ENCODE measurements at places on chromosomes 13 and 19. TPM values are rescaled to one million over a fixed set of nuclear protein-coding genes. Genes with fewer than 3 reads are reported as not detected.

The ERICH4 gene
- total RNA-seq = not detected

DNA sequence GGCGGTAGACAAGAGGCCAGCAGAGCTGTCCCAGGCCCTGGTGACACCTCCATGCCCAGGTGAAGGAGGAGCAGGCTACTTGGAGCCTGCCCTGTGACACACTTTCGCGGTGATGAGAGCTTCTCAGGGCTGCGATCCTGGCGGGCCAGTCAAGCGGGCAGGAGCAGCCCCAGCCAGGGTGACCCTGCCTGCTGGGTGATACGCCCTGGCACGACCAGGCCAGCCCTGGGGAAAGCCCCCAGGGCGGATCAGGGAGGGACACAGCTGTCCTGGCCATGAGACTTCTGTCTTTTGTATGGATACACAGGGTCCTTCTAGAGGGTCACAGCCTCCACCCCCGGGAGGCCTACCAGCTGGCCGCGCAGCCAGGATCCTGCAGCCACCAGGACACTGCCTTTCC, 13.1 kb downstream of the DNM2 start:
- DNase-seq = no peak
- H3K4me1 ChIP-seq = no peaks in the 10 kb centered on the region
- no peak overlapping the region for H3K4me3 ChIP-seq
- no peak overlapping the region for H3K27ac ChIP-seq
- no peaks in the 10 kb centered on the region for H3K36me3 ChIP-seq

DNA sequence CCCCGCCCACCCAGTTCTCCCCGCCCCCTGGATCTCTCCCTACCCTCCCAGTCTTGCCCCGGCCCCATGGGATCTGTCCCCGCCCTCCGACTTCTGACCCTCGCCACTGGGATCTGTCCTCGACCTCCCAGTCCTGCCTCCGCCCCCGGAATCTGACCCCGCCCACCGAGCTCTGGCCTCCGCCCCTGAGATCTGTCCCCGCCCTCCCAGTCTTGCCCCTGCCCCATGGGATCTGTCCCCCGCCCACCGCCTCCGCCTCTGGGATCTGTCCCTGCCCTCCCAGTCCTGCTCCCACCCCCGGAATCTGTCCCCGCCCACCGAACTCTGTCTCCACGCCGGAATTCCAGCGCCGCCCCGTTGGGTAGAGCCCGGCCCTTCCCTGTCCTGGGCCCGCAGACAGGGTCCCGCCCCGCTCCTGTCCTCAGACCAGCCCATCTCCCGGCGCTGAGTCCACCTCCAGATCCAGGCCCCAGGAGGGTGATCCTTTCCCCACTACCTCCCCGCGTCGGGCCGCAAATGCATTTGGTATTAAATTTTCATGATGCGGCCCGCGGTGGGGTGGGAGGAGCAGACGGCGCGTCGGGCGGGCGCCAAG, 1.5 kb upstream of the SLC17A7 start:
- no peaks in the 10 kb centered on the region for H3K36me3 ChIP-seq
- peaks cover 43% of the 10 kb centered on the region for H3K27me3 ChIP-seq
- peak overlapping the region; percentile 87 for H3K4me3 ChIP-seq
- DNase-seq = peak; percentile 92

- DNase-seq = peak; percentile 46
- peak overlapping the region; percentile 63 for H3K27ac ChIP-seq
- no peaks in the 10 kb centered on the region for H3K27me3 ChIP-seq
- H3K4me1 ChIP-seq = peaks cover 35% of the 10 kb centered on the region
Measured at GRCh38 chr19:8445488-8446001, 770 bp downstream of the HNRNPM start.

DNA sequence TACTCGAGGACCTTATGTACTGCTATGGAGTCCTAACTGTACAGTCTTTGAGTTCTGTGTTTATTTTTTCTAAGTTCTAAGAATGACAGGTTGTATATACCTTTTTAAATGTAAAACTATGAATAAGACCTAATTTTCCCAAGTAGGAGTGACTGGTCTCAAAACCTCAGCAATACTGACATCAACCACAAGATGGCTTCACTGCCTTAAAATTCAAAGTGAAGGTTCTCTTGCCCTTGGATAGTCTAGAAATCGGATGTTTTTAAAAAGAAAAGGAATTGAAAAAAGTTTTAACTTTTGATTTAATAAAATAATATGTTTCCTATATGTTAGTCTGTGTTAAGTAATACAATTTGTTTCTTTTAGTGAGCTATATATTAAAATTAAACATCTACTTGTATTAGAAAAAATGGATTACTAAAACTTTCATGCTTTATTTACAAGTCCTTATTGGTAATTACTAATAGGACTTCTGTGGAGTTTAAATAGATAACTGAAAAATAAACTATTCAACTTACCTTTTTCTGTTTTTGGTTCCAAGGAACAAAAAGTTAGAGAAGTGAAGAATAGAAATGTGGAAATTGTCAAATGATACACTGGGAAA, 52.0 kb downstream of the TDRD3 start:
- no peaks in the 10 kb centered on the region for H3K27me3 ChIP-seq
- no peaks in the 10 kb centered on the region for H3K36me3 ChIP-seq
- H3K4me1 ChIP-seq = no peaks in the 10 kb centered on the region
- no peak overlapping the region for H3K27ac ChIP-seq

GRCh38 chr13:108760541-108760940, 131.1 kb downstream of the MYO16 start:
- H3K4me1 ChIP-seq = no peaks in the 10 kb centered on the region
- no peaks in the 10 kb centered on the region for H3K36me3 ChIP-seq
- peaks cover 9% of the 10 kb centered on the region for H3K27me3 ChIP-seq
- no peak overlapping the region for H3K4me3 ChIP-seq
- DNase-seq = no peak

DNA sequence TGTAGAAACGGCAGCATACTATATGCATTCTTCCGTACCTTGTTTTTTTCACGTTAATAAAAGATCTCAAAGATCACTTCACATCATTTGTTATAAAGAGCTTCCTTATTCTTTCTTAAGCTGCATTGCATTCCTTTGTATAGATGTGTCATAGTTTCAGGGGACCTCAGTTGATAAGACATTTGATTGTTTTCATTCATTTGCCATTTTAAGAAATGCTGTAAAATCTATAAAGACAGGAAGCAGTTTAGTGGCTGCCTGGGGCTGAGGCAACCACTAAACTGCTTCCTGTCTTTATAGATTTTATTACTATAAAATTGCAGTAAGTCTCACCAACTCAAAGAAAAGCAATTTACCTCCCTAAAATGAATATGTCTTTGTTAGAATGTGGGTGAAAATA, 59.4 kb downstream of the ZDHHC20 start:
- peaks cover 31% of the 10 kb centered on the region for H3K4me1 ChIP-seq
- no peak overlapping the region for H3K4me3 ChIP-seq
- no peaks in the 10 kb centered on the region for H3K27me3 ChIP-seq
- peak overlapping the region; percentile 10 for H3K27ac ChIP-seq
- DNase-seq = peak; percentile 55
- no peaks in the 10 kb centered on the region for H3K36me3 ChIP-seq

GRCh38 chr19:656751-657559, 6.1 kb downstream of the RNF126 start:
- no peaks in the 10 kb centered on the region for H3K27me3 ChIP-seq
- H3K4me3 ChIP-seq = no peak overlapping the region
- no peaks in the 10 kb centered on the region for H3K36me3 ChIP-seq
- H3K4me1 ChIP-seq = peaks cover 8% of the 10 kb centered on the region
- no peak for DNase-seq
- no peak overlapping the region for H3K27ac ChIP-seq

DNA sequence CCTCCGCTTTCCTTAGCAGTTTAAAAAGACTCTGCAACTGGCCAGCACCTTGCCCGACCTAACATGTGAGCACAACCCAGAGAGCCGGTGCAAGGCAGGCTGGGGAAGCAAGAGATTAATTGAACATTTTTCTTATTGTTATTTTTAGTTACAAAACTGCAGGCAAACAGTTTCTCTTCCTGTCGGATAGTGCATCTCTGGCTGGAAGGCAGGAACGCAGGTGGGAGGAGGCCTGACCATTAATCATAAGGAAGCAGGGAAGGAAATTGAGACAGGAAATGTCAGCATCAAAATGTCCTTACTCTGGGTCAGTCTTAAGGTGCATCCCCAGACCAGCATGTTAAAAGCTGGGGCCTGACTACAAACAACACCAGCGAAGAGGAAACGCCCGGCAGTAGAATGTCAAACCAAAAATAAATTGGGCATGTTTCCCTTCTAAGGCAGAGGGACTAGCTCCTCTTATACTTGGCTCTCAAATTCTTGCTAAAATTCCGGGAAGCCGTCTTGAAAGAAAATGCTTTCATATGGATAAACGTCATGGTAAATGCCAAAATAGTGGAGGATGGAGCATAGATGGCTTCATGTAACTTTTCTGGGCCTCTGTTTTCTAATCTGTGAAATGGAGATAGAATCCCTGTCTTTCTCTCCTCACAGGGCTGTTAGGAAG, 226.8 kb downstream of the RAP2A start:
- no peak overlapping the region for H3K4me3 ChIP-seq
- DNase-seq = no peak
- H3K36me3 ChIP-seq = no peaks in the 10 kb centered on the region
- no peak overlapping the region for H3K27ac ChIP-seq

The PSG2 gene
- total RNA-seq = not detected

GRCh38 chr19:18506101-18506930, 15.6 kb downstream of the ELL start:
- no peaks in the 10 kb centered on the region for H3K27me3 ChIP-seq
- DNase-seq = no peak
- H3K4me1 ChIP-seq = peaks cover 16% of the 10 kb centered on the region
- no peak overlapping the region for H3K27ac ChIP-seq

DNA sequence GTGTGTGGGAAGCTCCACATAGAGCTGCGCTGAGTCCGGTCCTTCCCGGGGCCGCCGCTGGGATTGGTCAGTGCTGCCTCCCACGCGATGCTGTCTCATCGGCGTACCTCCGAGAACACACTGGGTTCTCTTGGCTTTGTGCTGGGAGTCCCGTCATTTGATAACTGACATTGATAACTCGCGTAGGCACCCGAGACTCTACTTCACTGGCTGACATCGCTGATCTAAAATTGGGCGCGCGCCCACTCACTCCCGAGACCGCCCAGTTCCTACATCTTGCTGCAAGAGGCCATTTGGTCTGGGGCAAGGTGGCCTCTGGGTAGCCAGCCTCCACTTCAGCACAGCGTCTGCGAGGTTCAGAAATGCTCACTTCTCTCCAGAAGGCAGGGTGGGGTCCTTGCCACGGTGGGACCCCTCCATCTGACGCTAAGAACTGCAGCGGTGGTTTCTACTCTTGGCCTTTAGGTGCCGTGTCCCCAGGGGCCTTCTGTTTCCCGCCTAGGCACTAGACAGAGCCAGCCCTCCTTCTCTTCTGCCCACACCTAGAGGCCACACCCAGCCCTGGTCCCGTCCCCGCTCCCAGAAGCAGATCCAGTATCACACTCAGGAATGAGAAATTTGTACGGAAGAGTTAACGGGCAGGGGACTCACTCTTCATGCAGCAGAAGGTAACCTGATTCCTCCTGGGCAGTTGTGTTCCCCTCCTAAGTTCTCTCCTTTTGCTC, 40.7 kb upstream of the ATP11A start:
- no peaks in the 10 kb centered on the region for H3K36me3 ChIP-seq
- no peak overlapping the region for H3K27ac ChIP-seq
- DNase-seq = no peak
- H3K4me3 ChIP-seq = no peak overlapping the region
- H3K27me3 ChIP-seq = no peaks in the 10 kb centered on the region

GRCh38 chr19:52945652-52946321, 16.9 kb downstream of the ZNF816 start:
- H3K27me3 ChIP-seq = no peaks in the 10 kb centered on the region
- DNase-seq = no peak
- peaks cover 23% of the 10 kb centered on the region for H3K36me3 ChIP-seq
- peaks cover 32% of the 10 kb centered on the region for H3K4me1 ChIP-seq
- H3K27ac ChIP-seq = peak overlapping the region; percentile 86

The ZIC2 gene
- total RNA-seq = not detected

DNA sequence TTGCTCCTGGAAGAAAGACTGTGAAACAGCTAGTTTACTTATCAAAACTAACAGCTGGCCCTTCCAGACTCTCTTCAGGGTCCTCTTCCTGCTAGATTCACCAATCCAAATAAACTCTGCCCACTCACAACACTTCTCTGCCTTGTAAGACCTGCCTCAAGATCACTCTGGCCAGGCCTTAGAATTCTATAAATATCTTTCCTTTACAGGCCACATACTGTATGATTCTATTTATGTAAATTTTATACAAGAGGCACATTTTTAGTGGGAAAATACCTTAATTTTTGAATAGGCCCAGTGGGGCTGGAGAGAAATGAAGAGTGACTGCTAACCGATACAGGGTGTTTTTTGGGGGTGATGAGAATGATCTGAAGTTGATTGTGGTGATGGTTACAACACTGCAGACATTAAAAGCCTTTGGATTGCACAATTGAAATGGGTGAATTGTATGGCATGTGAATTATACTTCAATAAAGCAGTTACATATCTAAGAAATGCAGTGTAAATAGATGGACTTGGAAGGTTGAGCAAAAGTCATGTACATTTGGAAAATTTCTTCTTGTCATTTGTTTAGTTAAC, 141.8 kb downstream of the GPC5 start:
- no peak for DNase-seq
- no peak overlapping the region for H3K27ac ChIP-seq
- H3K27me3 ChIP-seq = no peaks in the 10 kb centered on the region

DNA sequence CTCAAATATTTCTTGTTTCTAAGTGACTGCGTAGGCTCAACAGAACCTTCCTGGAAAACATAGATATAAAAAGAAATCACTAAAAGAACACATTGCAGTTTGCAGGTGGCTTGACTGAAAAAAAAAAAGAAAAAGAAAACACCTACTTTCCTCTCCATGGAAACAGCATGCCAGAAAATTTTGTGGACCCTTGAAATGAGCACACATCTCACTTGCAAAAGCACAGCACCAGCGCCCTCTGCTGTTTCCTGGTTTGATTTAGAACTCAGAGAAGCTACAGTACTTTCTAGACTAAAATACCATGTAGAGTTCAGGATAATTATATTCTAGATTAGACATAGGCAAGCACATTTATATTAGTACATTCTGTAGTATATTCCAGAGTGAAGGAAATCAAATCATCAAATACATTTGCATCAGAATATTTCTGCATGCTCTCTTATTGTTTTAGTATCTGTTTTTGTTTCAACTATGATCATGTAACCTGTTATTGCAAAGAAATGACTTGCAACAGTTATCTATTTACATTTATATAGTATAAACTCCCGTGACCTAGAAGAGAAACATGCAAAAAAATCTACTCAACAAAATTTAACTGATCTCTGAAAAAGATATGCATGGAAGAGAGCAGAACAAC, 22.3 kb upstream of the XPO4 start:
- H3K4me3 ChIP-seq = no peak overlapping the region
- peak; percentile 86 for DNase-seq
- no peaks in the 10 kb centered on the region for H3K4me1 ChIP-seq
- H3K27me3 ChIP-seq = no peaks in the 10 kb centered on the region

GRCh38 chr13:30355384-30355699, 48.0 kb upstream of the KATNAL1 start:
- H3K4me1 ChIP-seq = no peaks in the 10 kb centered on the region
- no peaks in the 10 kb centered on the region for H3K36me3 ChIP-seq
- DNase-seq = no peak
- no peak overlapping the region for H3K4me3 ChIP-seq
- no peak overlapping the region for H3K27ac ChIP-seq
- H3K27me3 ChIP-seq = no peaks in the 10 kb centered on the region

GRCh38 chr19:58563034-58563573, 4.7 kb upstream of the UBE2M start:
- H3K27ac ChIP-seq = no peak overlapping the region
- no peaks in the 10 kb centered on the region for H3K27me3 ChIP-seq
- 0 out of 2 replicates have a peak, but pooled peaks cover 8% of the 10 kb centered on the region for H3K36me3 ChIP-seq
- DNase-seq = no peak
- H3K4me3 ChIP-seq = peak overlapping the region; percentile 64
- H3K4me1 ChIP-seq = peaks cover 33% of the 10 kb centered on the region

GRCh38 chr19:38323291-38323690, 3.6 kb downstream of the KCNK6 start:
- H3K4me1 ChIP-seq = peaks cover 5% of the 10 kb centered on the region
- H3K4me3 ChIP-seq = no peak overlapping the region
- H3K27ac ChIP-seq = no peak overlapping the region
- no peaks in the 10 kb centered on the region for H3K27me3 ChIP-seq
